Left lung (tissue), 14 donors: ENCODE measurements at places on chromosomes 3 and 15. TPM values are rescaled to one million over a fixed set of nuclear protein-coding genes. Genes with fewer than 3 reads are reported as not detected.

DNA sequence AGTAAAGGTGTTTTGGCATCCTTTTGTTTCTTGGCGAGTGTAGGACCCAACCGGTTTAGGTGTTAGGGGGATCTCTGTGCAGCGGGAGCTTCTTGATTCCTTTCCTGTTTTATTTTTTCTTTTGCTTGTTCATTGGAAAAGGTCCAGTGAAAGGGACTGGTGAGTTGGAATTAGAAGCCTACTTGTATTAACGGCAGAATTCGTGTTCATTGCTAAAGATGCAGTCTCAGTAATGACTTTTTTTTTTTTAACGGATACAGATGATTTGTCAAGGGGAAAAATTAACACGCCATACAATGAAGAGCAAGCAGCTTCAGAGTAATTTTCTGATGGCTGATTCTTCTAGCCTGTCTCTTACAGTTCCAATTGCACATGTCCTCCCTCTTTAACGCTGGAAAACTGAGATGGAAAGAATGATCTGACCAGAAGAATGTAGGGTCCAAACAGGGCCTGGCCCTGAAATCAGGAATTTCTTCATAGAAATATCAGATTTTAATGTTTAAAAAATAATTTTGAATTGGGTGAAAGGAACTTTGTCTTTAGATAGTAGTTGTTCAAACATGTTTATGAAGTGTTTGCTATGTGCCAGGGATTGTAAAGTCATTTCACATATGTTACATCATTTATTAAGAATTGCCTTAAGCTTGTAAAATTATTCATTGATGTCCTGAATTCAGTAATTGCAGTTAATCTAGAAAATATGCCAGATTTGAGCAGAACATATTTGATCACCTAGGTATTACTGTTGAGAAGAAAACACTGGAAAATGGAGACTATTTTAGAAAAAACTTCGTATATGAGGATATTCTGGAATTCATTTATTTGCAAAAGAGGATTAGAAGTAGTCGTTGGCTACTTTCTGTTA is 1.4 kb downstream of the MAPK6 start:
- peaks cover 5% of the 10 kb centered on the region for H3K4me1 ChIP-seq
- H3K27ac ChIP-seq: peak overlapping the region; percentile 96
- peak overlapping the region; percentile 55 for H3K4me3 ChIP-seq
- H3K27me3 ChIP-seq: no peaks in the 10 kb centered on the region
- DNase-seq: no peak
- no peaks in the 10 kb centered on the region for H3K36me3 ChIP-seq

- H3K27ac ChIP-seq: peak overlapping the region; percentile 65
- H3K4me3 ChIP-seq: no peak overlapping the region
- DNase-seq: peak; percentile 82
These were observed 13.9 kb upstream of the ANPEP start for GRCh38 chr15:89828281-89829145.

DNA sequence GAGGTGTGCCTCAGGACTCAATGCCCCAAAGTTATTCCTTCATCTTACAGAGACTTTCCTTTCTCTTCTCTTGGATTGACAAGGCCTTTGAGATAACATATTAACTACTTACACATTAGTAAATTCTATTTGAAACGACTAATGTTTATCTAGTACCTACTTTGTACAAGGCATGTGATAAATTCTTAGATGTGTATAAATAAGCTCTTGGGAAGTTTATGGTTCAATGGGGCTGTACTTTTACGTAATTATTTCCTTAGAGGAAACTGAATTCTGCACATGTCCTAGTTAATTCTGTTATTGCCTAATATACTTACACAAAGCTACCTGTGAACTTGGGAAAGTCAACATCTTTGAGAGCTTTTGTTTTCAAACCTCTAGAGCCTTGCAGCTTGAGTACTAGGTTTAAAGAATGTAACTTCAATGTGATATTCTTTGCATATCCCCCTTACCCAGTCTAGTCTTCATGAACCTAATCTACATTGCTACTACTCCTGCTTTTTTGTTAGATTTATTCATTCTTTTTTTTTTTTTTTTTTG is 58.5 kb upstream of the RAP2B start:
- H3K36me3 ChIP-seq: no peaks in the 10 kb centered on the region
- no peak overlapping the region for H3K4me3 ChIP-seq
- H3K27me3 ChIP-seq: no peaks in the 10 kb centered on the region
- DNase-seq: no peak
- H3K4me1 ChIP-seq: no peaks in the 10 kb centered on the region

DNA sequence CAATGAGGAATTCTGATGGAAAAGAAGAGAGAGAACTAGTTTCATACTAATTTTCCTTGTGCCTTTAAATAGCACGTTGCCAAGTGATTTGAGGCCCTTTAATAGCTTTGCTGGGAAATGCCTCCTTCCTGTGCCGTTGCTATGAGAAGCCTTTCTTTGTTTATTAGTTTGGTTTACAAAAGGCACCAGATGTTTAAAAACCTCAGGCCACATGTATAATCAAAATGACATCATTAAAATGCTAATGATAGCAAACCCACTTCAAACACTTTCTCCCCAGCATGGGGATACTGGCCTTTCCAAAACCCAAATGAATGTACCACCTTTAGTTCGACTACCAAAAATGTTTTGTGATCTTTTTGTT is 50.0 kb upstream of the TBC1D23 start:
- H3K4me1 ChIP-seq: peaks cover 7% of the 10 kb centered on the region
- H3K36me3 ChIP-seq: no peaks in the 10 kb centered on the region
- H3K27me3 ChIP-seq: no peaks in the 10 kb centered on the region
- H3K27ac ChIP-seq: peak overlapping the region; percentile 69
- peak; percentile 88 for DNase-seq

DNA sequence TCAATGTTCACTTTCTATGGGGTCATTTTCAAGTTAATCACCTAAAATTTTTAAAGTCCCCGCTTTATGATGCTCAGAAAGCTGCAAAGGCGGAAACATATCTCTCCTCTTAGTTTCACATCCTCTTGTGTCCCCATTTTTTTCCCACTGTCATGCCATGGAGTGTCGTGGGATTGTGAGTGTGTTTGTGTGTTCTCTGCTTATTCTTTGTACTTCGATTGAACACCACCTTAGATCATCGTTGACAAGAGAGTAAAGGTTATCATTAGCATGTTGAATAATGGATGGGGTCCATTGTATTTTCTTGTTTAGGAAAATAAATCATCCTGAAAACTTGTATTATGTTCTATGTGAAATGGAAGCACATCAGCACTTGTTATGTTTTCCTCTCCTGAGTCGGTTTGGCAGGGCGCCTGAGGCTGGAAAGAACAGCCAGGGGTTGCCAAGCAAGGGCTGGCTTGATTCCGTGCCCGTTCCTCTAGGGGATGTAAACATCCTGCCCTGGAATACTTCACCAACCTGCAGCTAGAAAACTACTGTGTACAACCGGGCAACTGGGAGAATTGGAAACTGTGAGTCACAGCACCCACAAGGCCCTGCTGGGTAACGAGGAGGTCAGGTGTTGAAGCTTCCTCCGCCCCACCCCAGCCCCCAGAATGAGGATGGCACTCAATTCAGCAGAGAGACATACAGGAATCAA is 67.2 kb downstream of the EIF4E3 start:
- no peaks in the 10 kb centered on the region for H3K36me3 ChIP-seq
- peak overlapping the region; percentile 41 for H3K27ac ChIP-seq

The GOLGA8R gene
- 2.6 TPM for total RNA-seq

The TJP1 gene
- total RNA-seq: 82.9 TPM

The SIAH2 gene
- 20.2 TPM for total RNA-seq

The SCG3 gene
- total RNA-seq: 0.12 TPM

The CLDN16 gene
- 1.1 TPM for total RNA-seq

The LXN gene
- total RNA-seq: 52.5 TPM
